Mucosa of gallbladder (tissue), 1 donor: ENCODE measurements at places on chromosomes 6 and 20. TPM values are rescaled to one million over a fixed set of nuclear protein-coding genes. Genes with fewer than 3 reads are reported as not detected.

GRCh38 chr6:3442431-3443220 lies 14.2 kb downstream of the SLC22A23 start:
- no peak for DNase-seq

- no peak for DNase-seq
These were observed 7.6 kb upstream of the LKAAEAR1 start for GRCh38 chr20:64091770-64092169.

DNA sequence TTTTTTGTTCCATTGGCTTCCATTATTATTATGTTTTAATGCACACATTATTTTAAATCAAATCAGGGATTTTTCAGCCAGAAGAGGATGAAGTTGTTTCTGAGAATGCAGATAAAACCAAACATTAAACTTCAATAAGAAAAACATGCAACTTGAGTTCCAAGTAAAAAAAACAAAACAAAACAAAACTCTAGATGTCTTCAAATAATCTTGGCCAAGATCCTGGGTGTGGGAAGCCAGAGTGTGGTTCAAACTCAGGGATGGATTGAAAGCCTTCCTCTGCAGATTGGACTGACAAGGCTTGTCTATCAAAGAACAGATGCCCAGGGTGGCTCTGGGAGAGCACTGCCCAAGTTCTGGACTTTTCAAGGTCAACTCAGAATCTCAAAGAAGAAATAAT lies 134.1 kb downstream of the LCA5 start:
- DNase-seq: no peak

- no peak for DNase-seq
These were observed 9.0 kb upstream of the SLA2 start for GRCh38 chr20:36655004-36655403.

DNA sequence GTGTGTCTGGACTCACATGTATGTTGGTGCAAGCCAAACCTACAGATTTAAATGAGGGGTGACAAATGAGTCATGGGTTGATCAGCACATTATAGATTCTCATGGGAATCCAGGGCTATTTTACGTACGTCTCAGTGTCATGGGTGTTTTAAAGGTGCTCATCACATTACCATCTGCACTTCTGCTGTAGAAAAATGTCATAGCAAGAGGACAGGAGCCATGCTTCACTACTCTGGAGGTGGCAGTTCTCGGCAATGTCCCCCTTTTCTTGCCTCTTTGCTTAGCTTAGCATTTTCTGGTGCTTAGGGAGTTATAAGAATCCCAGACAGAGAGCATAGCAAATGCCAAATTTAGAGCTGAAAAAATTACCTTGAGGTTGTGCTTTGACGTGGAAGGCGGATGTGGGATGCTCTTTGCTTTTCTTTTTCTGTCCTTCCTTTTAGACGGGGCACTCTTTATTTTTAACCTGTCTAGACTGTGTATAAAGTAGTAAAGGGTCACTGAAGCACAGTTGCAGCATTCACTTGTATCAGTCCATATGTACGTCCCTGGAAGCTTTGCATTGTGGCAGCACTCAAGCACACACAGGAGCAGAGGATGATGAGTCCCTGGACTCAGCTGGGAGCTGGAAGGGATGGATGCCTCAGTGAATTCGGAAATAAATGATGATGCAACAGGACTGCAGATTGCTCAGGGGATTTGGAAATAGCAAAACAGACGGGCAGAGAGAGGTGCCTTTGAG lies 139.7 kb downstream of the SYNDIG1 start:
- DNase-seq: no peak

DNA sequence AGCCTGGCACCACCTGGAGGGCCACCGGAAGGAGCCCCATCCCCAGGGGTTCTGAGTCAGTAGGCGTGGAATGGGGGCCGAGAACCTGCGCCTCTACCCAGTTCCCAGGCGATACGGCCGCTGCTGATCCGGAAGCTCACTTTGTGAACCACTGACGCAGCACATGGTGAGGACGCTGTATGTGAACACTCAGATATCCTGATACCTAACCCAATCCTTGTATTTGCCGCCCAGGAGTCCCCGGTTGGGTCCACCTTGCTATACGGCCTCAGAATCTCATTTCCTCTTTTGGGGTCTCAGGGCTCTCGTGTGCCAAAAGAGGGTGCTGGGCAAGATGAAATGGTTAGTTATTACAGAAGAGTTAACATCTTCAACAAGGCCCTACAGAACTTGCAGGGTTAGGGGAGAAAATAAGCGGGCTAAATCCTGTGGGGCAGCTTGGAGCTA lies 604 bp upstream of the RAB5IF start:
- DNase-seq: peak; percentile 31

- DNase-seq: no peak
These were observed 46.4 kb downstream of the SASH1 start for GRCh38 chr6:148389086-148389485.

DNA sequence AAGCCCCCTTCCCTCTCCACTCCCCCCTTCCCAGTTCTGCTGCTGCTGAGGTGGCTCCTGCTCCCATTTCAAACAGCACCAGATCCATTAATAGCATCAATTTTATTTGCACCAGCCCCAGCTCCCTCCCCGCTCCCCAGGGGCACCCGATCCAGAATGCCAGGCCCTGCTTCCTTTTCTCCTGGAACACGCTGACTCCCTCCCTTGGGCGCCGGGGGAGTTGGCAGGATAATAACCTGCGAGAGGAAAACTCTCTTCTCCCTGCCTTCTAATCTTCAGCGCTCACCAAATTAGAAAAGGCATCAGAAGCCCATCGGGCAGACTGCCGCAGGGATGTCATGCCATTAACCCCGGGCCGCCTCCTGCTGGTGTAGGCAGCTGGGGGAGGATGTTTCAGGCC lies 77.8 kb downstream of the NCR2 start:
- DNase-seq: no peak

BEND6 gene
- 0.95 TPM for total RNA-seq

IRF4 gene
- 2.9 TPM for total RNA-seq

ENPP4 gene
- total RNA-seq: 18.0 TPM
